ENCODE measurements at places on chromosomes 5 and 9. TPM values are rescaled to one million over a fixed set of nuclear protein-coding genes. Genes with fewer than 3 reads are reported as not detected.
A peak's percentile ranks its signal among the peaks of the same experiment; 100 is the strongest.

DNA sequence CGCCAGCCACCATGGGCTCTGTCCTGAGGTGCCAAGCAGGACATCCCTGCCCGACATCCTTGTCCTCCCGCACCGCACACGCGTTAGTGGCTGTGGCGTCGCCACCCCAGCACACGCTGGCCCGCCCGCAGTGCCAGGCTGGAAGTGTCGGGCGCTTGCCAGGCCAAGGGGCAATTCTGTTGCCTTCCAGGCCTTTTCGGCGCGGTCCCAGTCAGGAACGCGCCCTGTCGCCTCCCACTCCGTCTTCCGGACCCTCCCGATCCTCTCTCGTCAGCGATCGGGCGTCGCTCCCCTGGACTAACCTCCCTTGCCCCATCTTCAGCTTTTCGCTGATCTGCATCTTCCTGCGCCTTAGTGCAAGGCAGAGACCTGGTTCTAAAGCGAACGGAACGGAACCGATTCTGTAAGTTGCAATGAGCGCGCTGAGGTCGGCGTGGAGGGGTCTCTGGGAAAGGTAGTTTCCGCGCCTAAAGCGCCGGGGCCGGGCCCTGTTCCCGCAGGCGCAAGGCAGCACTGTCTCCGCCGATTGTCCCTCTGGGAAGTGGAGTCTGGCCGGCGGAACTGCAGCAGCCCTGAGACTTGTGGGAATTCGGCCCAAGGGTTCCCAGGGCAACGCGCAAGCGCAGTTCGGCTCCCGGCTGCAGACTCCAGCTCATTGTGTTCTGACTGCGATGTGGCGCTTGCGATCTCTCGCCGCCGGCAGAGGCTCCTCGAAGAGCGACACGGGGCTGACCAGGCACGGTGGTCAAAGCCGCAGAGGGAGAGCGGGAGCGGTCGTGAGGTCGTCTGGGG lies at the start of gene ZNF454:
ZNF454 (plus strand) TSS at position 630 of the 792 bp plus-strand sequence. CDS start 1,594 bp downstream, outside the sequence.
- peak; percentile 62 for DNase-seq

DNA sequence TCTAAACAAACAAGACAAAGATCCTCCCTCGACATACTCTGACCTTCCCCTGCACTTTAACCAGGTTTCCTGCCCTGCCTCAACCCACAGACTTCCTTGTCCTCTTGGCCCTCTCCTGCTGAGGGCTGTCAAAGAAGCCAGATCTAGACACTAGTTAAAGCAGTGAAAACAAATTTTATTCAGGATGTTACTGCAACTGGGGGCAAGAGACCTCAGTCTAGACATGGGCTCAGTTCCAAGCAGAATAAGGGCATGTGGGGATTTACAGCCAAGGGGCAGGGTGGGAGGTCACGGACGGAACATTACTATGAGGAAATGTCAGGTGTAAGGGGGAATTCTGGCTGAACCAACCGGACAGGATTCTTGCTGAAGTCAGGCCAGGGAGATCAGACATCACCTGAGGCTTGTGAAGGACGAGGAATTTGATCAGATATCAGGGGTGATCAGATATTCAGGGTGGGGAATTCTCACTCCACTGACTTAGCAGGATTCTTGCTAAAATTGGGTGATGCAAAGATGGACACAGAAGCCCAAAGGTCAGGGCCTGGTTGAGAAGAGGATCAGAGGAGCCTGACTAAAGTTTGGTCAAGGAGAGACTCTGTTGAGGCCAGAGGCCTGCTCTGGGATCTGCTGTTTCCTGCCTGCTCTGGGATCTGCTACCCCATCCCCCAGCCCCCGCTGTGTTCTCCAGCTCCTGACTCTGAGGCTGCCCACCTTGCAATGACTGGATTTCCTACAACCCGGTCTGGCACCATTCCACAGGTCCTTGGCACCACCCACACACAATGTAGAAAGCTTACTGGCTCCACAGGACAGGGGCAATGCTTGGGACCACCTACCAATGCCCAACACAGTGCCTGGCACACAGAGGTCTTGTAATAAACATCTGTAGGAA lies 21.5 kb downstream of the GABBR2 start:
- DNase-seq, result no peak

DNA sequence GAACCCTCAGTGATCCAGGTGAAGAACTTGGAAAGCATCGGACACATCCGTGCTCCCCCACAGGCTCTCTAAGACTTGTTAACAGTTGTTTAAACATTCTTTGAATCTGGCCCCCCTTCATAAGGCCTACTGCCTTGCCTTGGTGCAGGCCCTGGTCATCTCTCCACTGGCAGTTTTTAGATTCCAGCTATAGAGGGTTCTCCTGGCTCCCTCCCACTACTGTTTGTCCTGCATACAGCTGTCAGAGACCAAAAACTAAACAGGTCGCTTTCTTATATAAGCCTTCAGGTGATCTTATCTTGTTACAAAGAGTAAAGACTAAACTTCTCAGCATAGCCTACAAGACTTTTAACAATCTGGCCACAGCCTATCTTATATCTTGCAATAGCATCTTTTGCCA lies 32.3 kb downstream of the NRG2 start:
- no peak for DNase-seq

- no peak for DNase-seq
Measured at GRCh38 chr5:32153723-32154122, 20.4 kb downstream of the GOLPH3 start.

DNA sequence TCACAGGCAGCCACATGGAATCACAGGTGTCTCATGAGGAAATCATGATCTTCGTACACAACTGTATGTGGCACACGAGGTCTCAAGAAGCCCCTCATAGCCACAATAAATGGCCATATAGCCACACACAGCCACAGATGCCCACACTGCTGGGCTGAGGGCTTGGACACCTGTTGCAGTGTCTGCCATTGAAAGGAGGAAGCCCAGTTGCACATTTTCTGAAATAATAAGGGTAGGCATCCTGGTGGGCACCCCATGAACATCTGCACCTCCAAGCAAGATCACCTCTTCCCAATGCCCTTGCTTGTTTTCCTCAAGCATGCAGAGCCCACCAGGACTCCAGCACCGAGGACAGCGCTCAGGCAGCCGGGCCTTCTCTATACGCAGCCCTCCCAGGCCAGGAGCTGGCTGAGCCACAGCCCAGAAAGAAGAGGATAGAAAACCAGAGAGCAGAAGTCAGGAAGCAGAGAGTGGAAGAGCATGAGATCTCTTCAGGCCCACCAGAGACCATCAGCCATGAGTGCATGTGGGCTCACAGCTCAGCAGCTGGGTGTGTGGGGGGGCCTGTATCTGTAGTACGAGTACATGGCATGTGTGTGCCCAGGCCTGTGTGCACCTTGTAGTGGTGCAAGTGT lies 1.0 kb upstream of the ACSL6 start:
- DNase-seq, result no peak

Gene FAM221B
- not detected for total RNA-seq

- no peak for DNase-seq
Measured at GRCh38 chr5:131081913-131082488, 83.1 kb downstream of the HINT1 start.

DNA sequence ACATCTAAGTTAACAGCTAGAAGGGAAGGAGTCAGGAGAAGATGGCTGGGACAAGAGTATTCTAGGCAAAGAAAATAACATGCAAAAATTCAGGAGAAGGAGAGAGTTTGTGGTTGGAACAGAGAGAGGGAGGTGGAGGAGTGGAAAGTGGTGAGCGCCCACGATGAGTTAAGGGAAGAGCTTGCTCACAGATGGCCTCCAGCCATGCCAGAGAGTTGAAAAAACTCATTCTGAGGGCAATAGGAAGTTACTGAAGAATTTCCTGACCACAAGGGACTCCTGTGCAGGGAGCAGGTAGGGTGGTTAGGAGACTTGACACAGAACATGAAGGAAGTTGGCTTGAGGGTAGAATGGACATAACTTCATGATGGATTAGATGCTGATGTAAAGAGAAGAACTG lies 159.7 kb downstream of the DOCK2 start:
- DNase-seq, result no peak

DNA sequence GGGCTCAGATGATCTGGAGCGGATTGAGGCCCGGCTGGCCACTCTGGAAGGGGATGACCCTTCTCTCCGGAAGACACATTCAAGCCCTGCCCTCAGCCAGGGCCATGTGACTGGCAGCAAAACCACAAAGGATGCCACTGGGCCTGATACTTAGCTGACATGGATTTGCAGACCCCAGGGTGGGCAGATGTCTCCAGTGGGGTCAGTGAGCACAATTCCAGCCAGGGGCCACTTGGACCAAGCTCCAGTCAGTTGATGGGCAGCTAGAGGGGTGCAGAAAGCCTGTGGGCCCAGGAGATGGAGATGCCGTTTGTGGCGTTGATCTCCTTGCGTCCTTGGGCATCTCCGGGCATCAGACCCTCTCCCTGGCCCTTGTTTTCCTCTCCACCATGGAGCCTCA lies 46.7 kb downstream of the PSD2 start:
- DNase-seq, result no peak

DNA sequence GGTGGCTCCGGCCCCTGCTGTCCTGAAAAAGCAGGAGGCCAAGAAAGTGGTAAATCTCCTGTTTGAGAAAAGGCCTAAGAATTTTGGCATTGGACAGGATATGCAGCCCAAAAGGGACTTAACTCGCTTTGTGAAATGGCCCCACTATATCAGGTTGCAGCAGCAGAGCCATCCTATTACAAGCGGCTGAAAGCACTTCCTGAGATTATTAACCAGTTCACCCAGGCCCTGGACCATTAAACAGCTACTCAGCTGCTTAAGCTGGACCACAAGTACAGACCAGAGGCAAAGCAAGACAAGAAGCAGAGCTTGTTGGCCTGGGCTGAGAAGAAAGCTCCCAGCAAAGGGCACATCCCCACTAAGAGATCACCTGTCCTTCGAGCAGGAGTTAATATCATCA lies 89.7 kb downstream of the MLLT3 start:
- no peak for DNase-seq

DNA sequence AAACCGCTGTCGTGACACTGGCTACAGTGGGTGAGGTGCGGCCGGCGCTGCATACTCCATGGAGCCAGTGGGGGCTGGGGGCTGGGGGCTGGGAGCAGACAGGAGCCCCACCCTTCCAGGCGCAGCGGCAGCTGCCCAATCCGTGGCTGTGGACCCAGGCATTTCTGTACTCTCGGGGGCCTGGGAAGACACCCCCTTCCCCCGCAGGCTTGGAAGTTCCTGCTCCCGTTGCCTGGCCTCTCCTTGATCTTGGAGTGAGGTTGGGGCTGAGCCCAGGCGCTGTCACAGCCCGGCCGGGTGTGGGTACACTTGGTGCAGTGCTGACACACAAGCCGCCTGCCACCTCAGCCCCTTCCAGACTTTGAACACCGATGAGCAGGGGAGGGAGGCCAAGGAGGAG lies 27.7 kb upstream of the GGTA1 start:
- no peak for DNase-seq

Gene ADAMTS12
- 7.1 TPM for total RNA-seq

DNA sequence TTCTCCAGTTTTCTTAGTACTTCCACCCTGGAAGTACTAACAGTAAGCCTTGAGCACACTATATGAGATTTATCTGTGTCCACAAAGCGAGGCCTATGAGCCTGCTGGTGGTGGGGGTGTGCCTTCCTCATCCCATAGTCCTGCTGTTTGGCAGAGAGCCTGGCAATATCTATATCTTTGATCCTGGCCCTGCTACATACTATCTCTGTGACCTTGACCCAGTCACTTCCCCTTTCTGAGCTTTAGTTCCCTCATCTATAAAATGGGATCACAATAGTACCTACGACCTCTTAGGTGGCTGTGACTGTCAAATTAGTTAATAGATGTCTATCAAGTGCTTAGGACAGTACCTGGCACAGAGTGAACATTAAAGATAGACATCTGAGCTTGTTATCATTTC lies 114.6 kb upstream of the SAP30L start:
- no peak for DNase-seq

- DNase-seq, result no peak
Measured at GRCh38 chr9:130276121-130276520, 10.6 kb downstream of the HMCN2 start.

GRCh38 chr5:143644727-143645126 lies 167.2 kb upstream of the HMHB1 start:
- no peak for DNase-seq

DNA sequence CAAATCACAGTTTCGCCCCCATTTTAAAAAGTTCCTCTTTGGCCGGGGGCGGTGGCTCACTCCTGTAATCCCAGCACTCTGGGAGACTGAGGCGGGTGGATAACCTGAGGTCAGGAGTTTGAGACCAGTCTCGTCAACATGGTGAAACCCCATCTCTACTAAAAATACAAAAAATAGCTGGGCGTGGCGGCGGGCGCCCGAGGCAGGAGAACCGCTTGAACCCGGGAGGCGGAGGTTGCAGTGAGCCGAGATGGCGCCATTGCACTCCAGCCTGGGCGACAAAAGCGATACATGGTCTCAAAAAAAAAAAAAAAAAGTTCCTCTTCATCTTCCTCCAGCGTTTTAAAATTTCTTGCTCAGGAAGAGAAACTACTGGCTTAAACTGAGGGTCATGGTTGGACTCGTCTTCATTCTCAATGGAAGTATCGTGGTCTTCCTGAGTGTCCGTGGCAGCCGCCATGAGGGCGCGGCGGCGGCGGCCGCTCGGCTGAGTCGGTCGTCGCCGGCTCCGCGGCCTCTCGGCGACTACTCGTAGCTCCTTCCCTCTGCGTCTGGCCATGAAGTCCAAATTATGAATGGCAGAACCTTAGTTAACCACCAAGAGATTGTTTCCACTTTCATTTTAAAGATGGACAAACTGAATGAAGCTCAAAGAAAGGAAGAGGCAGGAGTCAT lies 92.1 kb upstream of the NR5A1 start:
- DNase-seq, result no peak

Measured in tibial nerve (tissue), 4 donors.